ENCODE measurements at places on chromosomes 12 and 14.
A peak's percentile ranks its signal among the peaks of the same experiment; 100 is the strongest.

GRCh38 chr12:93087840-93088610 lies 158.9 kb upstream of the EEA1 start:
- DNase-seq = no peak

- DNase-seq = peak; percentile 16
These were observed 2.5 kb downstream of the SCN8A start for GRCh38 chr12:51593539-51593938.

GRCh38 chr12:21292111-21292510 lies 42.6 kb downstream of the SLCO1A2 start:
- DNase-seq = no peak

- no peak for DNase-seq
These were observed 12.5 kb upstream of the KRT80 start for GRCh38 chr12:52204095-52204930.

DNA sequence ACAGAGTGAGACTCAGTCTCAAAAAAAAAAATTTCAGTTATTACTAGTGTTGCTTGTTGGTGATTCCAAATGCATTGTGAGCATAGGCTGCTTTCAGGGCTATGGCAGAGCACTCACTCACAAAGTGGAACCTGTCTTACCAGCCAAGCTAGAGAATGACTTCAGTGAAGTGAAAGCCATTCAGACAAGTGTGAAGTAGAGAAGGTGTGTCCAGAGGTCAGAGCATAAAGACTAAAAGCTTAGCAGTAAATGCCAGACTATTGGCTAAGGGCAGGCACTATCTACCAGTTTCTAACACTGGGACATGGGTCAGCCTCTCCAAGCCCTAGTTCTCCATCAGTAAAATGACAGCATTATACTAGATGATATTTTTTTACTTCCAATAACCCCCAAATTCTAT lies 12.7 kb downstream of the PPP1R36 start:
- DNase-seq = no peak

DNA sequence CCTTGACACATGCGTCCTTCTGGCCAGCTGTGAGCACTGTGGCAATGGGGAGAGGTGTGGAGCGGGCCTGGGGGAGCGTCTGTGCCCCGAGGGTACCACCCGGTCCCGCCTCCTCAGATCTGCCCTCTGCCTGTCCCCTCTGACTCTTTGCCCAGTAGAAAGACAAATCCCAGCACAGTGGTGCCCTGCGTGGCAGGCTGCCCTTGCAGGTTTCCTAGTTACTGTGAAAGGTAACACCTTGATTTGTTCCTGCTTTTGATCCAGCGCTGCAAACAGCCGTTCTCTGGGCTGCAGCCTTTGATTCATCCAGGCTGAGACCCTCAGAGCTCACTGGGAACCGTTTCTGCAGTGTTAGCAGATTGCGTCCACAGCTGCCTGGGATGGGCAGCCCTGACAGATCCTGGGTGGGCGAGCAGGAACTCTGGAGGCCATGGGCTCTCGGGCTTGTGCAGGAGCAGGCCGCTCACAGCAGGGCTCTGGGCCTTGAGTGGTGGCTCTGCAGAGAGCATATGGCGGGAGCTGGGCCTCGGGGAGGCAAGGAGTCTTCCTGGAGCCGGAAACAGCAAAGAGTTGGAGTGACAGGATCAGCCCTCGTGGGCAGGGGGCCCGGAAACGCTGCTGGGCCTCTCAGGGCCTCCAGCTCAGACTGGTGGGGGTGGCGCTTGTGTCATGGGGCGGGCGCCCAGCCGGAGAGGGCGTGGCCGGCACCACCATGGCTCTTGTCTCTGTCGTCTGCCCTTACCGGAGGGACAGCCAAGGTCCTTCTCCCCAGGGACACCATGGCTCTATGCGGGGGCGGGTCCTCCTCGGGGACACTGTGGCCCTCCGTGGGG lies 16.6 kb downstream of the FBRSL1 start:
- peak; percentile 29 for DNase-seq

GRCh38 chr12:67456431-67456901 lies 187.3 kb downstream of the CAND1 start:
- DNase-seq = no peak

DNA sequence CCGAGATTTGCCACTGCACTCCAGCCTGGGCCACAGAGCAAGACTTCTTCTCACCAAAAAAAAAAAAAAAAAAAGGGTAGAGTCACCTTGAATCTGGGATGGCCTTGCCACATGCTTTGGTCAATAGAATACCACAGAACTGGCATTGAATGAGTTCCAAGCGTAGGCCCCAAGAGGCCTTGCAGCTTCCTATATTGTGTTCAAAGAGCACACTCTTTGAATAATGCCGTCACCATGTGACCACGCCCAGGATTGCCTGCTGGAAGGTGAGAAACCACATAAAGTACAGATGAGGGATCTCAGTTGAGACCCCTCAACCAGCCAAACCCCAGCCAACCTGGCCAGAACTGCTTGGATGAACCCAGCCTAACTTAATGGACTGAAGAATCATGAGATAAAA lies 239.2 kb upstream of the AMIGO2 start:
- no peak for DNase-seq

GRCh38 chr14:24054324-24054641 lies 2.5 kb downstream of the CARMIL3 start:
- no peak for DNase-seq

- no peak for DNase-seq
These were observed 592.2 kb downstream of the NRXN3 start for GRCh38 chr14:78762331-78762730.

- DNase-seq = no peak
These were observed 2.9 kb downstream of the CAMKK2 start for GRCh38 chr12:121293603-121294002.

- no peak for DNase-seq
These were observed 121.3 kb downstream of the PDE3A start for GRCh38 chr12:20489645-20490044.

GRCh38 chr12:121295746-121296617 lies 527 bp downstream of the CAMKK2 start:
- peak; percentile 35 for DNase-seq

GRCh38 chr12:48279101-48279500 lies 71.6 kb downstream of the ZNF641 start:
- DNase-seq = no peak

DNA sequence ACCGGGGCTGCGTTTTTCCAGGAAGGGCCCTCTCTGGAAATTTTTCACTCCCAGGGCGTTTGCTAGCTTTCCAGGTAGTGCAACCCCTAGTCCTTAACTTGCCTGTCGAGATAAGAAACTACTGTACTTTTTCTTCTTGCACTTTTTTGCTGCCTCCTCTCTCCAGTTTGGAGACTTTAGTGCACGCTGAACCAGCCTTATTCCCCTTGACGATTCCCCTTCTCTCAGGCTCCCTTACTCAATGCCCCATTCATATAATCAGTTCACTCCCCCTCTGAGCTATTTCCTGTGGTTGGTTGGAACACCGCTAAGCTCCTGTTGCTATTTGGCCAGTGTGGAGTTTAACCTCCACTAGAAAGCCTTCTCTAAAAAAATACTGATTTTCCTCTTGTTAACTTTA lies 682 bp downstream of the CREBL2 start:
- no peak for DNase-seq

GRCh38 chr14:77222546-77223225 lies 41.1 kb downstream of the TMEM63C start:
- no peak for DNase-seq

- DNase-seq = peak; percentile 64
These were observed 8.7 kb upstream of the GPR19 start for GRCh38 chr12:12704593-12705230.

DNA sequence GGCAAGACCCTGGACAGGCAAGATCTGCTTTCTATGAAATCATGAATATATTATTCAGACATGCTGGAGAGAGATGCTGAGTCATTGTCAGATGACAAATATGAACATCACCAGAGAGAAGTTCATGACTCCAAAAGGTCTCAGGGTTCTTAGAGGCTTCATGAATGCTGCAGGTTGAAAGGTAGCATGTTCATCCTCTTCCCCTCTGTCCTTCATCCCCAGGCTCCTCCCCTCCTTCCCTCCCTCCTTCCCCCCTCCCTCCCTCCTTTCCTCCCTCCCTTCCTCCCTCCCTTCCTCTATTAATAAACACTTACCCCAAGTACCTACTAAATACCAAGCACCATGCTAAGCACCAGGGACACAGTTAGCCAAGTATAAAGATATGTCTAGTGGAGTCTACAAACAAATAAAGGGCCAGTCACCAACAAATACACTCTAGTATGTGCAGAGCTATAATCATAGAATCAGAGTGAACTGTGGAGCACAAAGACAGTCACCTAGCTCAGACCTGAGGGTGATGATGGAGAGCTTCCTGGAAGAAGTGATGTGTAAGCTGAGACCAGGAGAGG lies 46.2 kb downstream of the RPH3A start:
- no peak for DNase-seq

- DNase-seq = peak; percentile 21
These were observed 33.7 kb downstream of the PAH start for GRCh38 chr12:102883204-102883799.

DNA sequence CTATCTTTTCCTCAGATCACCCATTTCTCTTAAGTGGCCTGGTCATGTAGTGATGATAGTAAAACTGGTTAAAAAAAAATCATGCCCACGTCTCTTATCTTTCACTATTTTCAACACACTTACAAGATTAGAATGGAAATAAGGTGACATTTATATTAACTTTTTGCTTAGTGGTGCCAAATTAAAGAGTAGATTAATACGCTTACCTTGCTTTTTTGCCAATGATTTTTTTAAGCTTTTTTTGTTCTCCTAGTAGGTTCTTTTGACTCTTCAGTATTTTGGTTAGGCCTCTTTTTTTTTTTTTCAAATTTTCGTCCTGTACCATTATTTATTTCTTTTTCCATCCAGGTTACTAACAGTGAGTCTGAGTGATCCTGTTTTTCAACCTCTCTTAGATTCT lies 147.9 kb downstream of the PTCSC3 start:
- no peak for DNase-seq

- DNase-seq = no peak
These were observed 9.8 kb downstream of the RBP5 start for GRCh38 chr12:7118881-7119280.

DNA sequence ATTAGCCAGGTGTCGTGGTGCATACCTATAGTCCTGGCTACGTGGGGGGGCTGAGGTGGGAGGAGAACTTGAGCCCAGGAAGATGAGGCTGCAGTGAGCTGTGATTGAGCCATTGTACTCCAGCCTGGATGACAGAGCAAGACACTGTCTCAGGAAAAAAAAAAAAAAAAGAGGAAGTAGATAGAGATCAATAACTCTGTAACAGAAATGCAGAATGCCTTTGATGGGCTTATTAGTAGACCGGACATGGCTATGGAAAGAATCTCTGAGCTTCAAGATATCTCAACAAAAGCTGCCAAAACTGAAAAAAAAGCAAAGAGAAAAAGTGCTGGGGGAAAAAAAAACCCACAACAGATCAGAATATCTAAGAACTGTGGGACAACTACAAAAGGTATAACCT lies 37.5 kb downstream of the GPR68 start:
- DNase-seq = no peak

- no peak for DNase-seq
These were observed 22.7 kb downstream of the YY1 start for GRCh38 chr14:100261621-100262020.

- no peak for DNase-seq
These were observed 15.9 kb downstream of the MMP17 start for GRCh38 chr12:131844140-131844539.

GRCh38 chr12:120668091-120668867 lies 18.7 kb upstream of the MLEC start:
- DNase-seq = no peak

- no peak for DNase-seq
These were observed 30.2 kb downstream of the NUDT4 start for GRCh38 chr12:93407963-93408283.

DNA sequence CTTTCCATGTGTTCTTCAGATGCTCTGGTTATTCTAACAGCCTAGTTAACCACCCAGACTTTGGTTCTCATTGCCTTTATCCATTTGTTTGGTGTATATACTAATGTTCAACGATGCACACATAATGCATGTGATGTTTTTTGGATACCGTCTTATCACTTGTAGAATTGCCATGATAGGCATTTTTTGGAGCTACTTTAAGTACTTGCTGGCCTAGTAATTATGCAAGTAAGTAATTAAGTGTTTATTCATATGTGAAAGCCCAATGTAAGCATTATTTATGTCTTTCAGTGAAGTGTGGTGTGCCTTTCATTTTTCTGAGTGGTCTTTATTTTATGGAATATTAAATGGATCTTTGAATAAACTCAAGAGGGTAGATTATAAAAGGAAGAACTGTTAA lies 14.2 kb downstream of the RAP1B start:
- no peak for DNase-seq

DNA sequence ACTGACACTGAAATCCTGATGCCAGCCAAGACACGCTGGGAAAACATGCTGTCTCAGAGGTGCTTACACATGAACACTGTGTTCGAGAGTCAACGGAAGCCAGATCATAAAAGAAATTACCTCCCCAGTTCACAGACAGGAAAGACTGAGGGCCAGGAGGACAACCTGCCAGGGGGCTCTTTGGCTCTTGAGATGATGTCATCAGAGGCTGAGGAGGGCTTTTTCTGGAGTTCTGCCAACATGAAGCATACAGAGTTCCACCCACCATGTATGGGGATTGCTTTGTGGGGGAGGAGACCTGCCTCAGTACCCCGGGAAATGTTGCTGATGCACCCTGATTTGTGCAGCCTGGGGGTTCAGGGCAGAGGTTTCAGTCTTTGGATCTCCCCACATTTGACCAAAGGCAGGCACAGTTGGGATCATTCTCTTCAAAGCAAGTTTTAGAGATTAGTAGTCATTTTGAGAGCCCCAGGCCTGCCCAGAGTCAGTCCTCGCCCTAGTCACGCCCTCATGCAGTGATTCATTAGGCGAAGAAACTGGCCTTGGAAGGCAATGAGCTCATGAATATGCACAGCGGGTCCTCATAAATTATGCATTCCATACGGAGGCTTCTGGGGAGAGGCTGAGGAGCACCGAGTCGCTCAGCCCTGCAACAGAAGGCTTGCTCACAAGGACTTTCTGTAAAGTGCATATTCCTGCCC lies 34.9 kb upstream of the EML1 start:
- no peak for DNase-seq

DNA sequence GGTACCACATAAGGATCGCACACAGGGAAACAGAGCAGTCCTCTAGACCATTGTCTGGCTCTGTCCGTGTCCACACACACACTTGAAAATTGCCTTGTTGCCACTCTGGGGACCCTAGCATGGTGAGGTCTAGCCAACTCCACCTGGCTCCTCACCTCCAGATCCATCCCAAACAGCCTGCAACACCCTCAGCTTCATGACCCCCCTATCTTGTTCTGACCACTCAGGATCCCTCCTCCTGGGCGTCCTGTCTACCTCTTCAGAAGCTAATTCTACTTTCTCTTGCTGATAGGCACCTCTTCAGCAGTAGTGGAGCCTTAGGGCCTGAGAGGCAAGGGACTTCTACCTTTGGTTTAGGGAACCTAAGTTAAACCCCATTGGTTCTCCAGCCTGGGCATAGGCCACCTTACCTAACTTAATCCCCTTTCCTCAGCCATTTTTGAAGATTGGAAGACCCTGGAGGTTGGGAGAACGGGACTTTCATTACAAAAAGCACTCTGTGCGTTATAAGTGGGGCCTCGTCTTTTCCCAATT lies 697 bp upstream of the HOXC5 start:
- DNase-seq = no peak

DNA sequence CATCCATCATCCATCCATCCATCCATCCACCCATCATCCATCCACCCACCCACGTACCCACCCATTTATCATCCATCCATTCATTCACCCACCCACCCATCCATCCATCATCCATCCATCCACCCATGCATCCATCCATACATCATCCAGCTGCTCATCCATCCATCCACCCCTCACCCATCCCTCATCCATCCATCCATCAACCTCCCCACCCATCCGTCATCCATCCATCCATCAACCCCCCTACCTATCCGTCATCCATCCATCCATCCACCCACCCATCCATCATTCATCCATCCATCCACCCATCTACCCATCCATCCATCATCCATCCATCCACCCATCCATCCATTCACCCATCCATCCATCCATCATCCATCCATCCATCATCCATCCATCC lies 306.2 kb upstream of the SFSWAP start:
- DNase-seq = no peak
